ENCODE measurements at places on chromosomes 1 and 21.

DNA sequence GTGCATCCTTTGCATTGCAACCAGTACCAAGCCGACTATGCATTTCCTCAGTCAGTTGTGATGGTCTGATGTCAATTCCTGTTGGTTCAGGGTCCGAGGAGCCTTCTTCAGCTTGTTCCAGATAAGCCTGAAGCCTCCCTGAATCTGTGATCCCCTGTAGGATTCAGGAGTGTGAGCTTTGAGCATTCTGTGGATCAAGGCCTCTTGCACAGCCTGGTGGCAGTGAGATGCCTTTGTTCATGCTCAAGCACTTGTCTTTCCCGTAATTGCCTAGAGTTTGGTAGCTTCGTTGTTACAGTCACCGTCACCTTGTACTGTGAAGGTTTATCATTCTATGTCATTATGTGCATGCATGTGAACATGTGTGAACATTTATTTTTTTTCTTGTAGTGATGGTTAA is 103.5 kb downstream of the PBX1 start:
- no peak for DNase-seq

- DNase-seq, result no peak
These were observed 1893.8 kb downstream of the NCAM2 start for GRCh38 chr21:22892028-22892427.

DNA sequence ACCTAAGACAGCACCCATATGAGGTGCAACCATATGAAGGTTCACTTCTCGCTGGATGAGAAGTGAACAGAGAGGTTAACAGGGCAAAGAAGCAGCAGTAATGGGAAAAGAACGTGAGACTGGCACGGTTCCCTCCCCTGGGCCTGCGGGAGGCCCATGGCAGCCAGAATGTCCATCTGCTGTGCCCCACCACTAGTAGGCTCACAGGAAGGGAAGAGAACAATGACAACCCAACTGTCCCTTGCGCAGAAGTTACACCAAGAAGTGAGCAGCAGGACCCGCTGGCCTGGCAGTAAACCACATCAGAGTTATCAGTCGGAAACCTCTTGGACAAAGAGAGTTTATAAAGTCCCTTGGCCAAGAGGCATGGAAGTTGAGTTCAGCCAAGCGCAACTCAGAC is 11.3 kb downstream of the HIVEP3 start:
- no peak for DNase-seq

GRCh38 chr1:217089361-217090014 is 366.3 kb upstream of the ESRRG start:
- DNase-seq, result no peak

GRCh38 chr1:31734582-31735107 is 29.5 kb downstream of the ADGRB2 start:
- no peak for DNase-seq

- peak; percentile 40 for DNase-seq
These were observed 7.1 kb upstream of the CPLANE2 start for GRCh38 chr1:16243936-16244649.

DNA sequence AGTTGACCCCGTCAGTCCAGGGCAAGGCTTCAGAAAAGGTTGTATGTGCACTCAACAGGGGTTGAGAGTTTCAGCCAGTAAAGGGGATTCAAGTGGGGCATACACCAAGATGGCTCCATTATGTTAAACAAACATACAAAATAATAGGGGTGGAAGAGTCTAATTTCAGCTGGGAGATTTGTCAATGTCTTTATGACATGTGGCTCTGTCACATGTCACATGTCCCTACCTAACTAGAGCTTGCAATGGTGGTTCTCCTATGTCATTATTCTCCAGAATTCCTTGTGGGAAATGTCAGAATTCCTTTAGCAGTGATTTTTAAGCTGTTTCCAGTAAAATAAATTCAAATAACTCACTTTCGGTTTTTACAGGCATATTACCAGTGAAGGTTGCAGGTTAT is 392.0 kb upstream of the ADGRL4 start:
- no peak for DNase-seq

DNA sequence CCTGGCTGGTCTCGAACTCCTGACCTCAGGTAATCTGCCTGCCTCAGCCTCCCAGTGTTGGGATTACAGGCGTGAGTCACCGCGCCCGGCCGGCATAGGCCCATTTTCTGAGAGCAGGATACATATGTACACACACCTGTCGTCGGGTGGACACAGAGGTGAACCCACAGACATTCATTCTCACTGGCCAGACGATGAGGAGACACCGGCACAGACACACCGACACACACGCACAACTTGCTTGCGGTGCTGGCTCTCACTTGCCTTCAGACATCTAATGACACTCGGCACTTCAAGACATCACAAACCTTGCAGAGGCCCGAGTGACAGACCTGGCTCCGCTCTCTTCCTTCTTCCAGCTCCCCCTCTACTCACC is 579 bp downstream of the PTCH2 start:
- no peak for DNase-seq

DNA sequence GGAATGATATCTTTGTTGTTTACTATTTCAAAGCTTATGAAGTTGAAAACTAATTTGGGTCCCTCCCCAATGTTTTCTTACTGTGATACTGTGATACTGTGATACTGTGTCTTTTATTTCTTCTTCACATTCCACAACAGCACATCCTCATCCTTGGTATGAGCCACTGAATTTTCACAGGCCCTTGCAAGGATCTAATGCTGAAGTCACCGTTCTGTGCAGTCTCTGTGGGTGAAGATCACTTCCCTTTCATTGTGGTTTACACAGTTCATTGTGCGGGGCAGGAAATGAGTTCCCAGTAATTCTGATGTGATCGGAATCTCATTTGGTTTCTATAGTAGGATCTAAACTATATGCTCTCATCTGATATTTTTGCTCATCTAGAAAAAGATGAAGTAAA is 32.1 kb upstream of the PAXBP1 start:
- no peak for DNase-seq

DNA sequence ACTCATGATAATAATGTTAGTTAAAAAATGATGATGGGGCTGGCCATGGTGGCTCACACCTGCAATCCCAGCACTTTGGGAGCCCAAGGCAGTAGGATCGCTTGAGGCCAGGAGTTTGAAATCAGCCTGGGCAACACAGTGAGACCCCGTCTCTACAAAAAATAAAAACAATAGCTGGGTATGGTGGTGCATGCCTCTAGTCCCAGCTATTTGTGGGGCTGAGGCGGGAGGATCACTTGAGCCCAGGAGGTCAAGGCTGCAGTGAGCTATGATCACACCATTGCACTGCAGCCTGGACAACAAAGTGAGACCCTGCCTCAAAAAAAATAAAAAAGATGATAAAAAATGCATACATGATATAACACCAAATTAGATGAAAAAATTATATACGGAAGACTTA is 5.3 kb downstream of the P3H1 start:
- DNase-seq, result no peak

DNA sequence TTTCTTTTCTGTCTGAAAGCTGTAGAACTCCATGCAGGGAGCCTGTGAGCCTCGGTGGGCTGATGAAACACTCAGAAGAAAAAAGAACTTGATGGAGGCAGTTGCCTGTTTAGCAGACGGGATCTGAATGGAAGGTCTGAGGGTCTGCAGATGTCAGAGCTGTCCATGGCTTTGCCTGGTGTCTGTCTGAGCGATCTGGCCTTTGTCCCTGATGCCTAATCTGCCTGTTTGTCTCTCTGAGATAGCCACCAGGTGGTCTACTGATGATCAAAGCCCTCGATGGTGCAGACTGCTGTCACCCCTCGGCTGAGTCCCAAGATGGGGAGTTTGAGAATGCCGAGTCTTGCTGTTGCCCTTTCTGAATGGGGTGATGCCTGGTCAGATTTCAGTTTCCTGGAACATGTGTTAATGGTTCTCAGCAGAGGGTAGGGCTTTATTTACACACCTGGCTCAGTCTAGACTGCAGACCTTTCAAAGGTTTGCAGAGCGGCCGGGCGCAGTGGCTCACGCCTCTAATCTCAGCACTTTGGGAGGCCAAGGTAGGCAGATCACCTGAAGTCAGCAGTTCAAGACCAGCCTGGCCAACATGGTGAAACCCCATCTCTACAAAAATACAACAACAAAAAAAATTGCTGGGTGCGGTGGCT is 90.4 kb downstream of the KIF26B start:
- no peak for DNase-seq

- no peak for DNase-seq
These were observed 4.8 kb downstream of the GBP7 start for GRCh38 chr1:89171067-89171438.

GRCh38 chr1:112507921-112508277 is 866 bp upstream of the WNT2B start:
- DNase-seq, result no peak

DNA sequence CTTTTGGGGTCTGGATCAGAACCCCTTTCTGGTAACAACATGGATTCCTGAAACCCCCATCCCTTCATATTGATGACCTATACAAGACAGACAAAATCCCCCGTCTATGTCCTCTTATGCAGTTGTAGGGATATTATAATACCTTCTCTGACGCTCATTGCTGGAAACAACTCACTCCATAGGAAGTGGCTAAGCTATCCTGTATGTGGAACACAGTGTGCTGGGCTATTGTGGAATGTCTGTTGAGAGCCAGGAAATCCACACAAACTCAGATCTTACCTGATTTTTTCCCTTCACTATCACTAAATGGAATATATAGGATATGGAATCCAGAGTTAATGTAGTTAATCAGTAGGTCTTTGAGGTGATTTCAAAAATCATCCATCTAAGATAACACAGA is 17.7 kb upstream of the PIK3R3 start:
- DNase-seq, result no peak

- no peak for DNase-seq
These were observed 222.8 kb downstream of the FOXD2 start for GRCh38 chr1:47660622-47661021.

DNA sequence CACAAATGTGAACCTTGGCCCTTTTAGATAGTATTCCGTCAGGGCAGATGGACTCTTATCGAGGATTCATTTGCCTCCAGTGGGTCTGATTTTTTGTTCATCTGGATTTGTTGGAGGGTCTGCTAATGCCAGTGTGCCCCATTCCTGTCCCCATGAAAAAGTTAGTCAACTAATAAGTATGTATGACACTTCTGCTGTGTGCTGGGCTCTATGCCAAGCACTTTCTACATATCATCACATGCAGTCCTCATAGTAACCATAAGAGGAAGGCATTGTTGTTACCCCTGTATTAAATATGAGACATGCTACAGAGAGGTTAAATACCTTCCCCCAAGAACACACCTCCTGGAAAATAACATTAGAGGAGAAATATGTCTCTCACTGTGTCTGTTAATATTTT is 46.6 kb upstream of the MAB21L3 start:
- DNase-seq, result no peak

DNA sequence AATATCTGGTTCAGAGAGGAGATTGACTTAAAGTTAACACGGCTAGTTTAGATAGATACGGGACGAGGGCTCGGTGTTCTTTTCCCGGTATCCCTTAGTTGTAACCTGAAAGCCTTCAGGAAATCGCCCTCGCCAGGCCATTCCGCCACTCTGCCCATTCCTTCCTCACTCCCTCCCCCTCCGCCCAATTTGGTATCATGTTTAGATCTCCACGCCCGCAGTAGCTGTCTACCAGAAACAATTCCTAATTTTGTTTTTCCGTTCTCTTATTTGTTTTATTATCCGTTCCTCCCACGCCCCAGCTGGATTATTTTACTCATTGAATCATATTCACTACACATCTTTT is 685 bp upstream of the VAMP4 start:
- no peak for DNase-seq

- no peak for DNase-seq
These were observed 36.8 kb upstream of the PLA2G2C start for GRCh38 chr1:20223106-20223505.

DNA sequence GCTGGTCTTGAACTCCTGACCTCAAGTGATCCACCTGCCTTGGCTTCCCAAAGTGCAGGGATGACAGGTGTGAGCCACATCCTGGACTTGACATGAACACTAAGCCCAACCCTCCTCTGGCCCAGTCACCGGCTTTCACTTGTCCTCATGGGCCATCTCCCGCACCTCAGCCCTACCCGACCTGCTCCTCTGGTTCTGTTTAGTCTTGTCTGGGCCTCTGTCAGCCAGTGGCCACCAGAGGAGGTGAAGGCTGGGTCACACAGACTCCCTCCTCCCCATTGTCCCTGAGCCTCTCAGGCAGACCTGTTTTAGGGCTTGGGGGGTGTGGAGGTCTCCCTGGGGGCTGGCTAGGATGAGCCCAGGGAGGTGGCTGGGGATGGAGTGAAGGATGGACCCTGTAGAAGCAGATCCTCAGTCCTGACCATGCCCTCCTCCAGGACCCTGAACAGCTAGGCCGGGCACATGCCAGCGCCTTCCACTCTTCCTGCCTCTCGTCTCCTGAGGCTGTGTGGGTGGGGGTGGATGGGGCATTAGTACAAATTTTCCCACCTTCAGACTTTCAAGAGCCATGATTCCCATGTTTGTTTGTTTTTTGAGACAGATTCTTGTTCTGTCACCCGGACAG is 26.1 kb upstream of the UMODL1 start:
- DNase-seq, result no peak

DNA sequence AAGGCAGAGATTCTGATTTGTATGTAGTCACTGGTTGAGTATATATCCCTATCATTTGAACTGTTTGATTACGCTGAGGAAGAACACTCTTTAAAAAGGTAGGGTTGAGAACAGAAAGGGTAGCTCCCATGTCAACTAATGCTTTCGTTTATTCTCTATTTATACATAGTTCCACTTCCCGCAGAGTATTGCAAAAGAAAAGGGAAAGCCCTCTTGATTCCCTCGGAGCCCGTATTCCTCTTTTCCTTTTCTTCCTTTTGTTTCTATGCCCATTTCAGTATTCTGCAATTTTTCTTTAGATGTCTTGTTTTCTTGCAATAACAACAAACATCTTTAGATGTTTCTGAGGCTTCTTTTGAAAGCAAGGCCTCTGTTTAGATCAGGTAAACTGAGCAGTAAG is 78.2 kb downstream of the DNTTIP2 start:
- no peak for DNase-seq

- no peak for DNase-seq
These were observed 6.7 kb upstream of the WASF2 start for GRCh38 chr1:27496604-27497155.

- DNase-seq, result no peak
These were observed 117.5 kb downstream of the C1orf21 start for GRCh38 chr1:184504040-184504954.

DNA sequence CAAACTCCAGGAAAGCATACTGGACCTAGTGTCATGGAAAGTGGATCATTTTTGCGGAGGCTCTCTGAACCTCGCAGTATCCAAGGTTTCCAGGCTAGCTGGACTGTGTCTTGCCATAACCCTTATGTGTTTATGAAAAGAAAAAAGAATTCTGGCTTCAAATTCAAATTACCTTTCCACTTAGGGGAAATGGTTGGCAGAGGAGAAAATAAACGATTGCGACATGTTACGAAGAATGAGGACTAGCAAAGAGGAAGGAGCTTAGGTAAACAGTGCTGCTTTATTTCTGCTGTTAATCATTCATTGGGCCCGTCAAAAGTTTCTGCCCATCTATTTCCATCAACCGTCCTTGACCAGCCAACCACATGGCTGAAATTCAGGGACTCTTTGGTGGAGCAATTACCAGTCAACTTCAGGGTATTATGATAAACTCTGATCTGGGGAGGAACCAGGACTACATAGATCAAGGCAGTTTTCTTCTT is at the start of gene C4BPA:
Gene C4BPA, plus strand, starts transcription at position 342 of the 482 bp plus-strand sequence. CDS start 8,793 bp downstream, outside the sequence.
- DNase-seq, result no peak

DNA sequence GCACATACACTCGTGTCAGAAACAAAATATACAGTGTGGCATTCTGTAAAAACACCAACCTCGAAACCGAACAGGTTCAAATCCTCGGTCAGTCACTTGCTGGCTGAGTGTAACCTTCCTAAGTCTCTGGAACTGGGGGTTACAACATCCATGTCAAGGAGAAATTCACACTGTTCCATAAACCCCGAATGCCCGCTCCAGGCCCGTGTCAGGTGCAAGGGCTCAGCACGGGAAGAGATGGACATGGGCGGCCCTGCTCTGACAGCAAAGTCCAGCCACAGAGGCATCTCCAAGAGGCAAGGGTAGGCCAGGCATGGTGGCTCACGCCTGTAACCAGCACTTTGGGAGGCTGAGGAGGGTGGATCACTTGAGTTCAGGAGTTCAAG is 79.5 kb downstream of the SLC66A1 start:
- DNase-seq, result no peak
